ENCODE measurements at places on chromosomes 3 and 15.

- no peak for DNase-seq
These were observed 8.0 kb downstream of the TLR9 start for GRCh38 chr3:52217409-52217805.

GRCh38 chr3:52851348-52851747 lies 16.5 kb upstream of the MUSTN1 start:
- DNase-seq, result peak; percentile 67

DNA sequence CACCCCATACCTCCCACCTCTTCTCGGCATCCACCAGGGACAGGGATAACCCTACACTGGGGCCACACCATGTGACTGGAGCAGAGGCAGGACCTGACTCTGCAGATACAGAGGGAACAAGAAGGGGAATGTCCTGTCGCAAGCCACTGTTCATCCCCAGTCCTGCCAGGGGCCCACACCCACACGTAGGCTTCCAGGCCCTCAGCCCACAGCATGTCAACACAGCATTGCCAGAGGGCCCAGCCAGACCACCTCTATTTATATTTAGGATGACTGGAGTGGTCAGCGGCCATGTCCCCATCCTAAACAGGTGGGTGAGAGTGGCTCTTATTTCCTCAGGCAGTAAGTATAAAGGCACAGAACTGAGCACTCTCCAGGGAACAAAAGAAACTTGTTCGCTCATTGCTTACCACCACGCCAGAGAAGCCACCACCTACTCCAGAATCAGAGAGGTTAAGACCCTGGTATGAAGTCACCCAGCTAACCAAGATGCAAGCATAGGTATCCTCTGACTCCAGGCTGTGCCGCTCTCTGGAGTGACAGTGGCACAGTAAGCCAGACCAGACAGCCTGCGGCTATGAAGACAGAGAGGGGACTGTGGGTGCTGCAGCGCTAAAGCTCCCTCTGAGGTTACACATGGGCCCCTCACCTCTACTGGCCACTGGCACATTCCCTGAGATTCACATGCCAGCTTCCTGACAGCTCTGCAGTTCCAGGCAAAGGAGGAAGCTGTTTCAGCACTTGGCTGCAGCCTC lies 67.9 kb downstream of the LRIG1 start:
- no peak for DNase-seq

- DNase-seq, result no peak
These were observed 107.1 kb upstream of the PHLDB2 start for GRCh38 chr3:111751961-111752360.

- no peak for DNase-seq
These were observed 48.7 kb downstream of the BSN start for GRCh38 chr3:49602877-49603411.

DNA sequence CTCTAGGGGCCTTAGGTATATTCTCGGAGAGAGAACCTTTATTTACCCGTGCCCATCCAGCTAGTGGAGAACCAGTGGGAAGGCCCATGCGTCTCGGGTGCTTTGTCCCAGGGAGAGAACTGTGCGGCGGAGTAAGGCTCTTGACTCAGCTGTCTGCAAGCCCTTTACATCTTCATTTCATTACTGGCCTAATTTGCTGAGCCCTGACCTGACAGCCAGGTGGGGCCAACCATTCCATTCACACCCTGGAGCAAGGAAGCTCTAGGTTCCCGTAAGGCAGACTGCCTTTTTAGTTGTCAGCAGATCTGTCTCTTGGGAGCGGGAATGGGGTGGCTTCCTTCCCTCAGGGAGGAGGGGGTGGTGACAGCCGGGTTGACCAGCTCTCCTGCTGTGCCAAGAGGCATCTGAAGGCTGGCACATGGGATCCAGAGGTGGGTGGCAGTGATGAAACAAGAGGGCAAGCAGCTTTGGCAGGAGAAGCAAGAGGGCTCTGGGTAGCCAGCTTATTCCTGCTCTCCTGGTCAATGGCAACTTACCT lies 36.4 kb downstream of the SV2B start:
- DNase-seq, result no peak

DNA sequence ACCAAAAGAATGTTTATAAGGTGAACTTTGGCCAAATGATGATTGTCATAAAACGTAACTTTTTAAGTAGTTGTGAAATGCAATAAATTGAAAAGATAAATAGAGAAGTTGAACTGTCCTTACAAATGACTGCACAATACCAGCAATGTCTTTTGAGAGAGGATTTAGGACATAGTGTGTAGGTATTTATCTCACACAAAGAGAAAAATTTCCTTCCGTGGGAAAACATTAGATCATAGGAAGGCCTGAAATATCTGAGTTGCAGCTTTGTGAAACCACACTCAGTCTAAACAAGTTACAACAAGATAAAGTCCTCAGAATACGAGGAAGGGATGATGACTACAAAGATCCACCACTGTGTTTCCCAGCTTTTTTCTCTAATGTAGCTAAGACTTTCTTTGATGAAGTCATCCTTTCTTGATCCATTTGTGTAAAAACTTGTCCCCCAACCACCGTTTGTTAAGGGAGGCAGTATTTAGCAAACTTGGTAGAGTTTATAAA lies 16.0 kb downstream of the ROBO2 start:
- DNase-seq, result no peak

- no peak for DNase-seq
These were observed 7.8 kb downstream of the DCBLD2 start for GRCh38 chr3:98893740-98894139.

GRCh38 chr15:41832875-41833274 lies 5.0 kb downstream of the JMJD7 start:
- DNase-seq, result no peak

DNA sequence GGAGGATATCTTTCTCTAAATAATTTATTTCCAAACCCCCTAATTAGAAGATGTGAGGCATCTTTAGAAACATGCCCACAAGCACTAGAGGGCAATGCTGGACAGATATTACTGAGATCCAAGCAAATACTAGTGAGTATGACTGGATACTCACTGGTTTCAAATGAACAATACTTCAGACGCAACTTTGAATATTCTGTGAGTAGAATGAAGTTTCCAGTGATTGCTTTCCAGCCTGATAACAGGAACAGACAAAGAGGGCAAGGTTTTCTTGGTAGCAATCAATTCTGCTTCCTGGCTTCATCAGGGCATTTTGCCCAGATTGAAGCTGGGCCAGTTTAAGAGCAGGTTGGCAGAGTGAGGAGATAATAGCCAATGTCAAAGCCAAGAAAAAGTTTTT lies 442.6 kb upstream of the PDZRN3 start:
- peak; percentile 2 for DNase-seq

GRCh38 chr15:33131552-33132232 lies 62.8 kb downstream of the FMN1 start:
- no peak for DNase-seq

DNA sequence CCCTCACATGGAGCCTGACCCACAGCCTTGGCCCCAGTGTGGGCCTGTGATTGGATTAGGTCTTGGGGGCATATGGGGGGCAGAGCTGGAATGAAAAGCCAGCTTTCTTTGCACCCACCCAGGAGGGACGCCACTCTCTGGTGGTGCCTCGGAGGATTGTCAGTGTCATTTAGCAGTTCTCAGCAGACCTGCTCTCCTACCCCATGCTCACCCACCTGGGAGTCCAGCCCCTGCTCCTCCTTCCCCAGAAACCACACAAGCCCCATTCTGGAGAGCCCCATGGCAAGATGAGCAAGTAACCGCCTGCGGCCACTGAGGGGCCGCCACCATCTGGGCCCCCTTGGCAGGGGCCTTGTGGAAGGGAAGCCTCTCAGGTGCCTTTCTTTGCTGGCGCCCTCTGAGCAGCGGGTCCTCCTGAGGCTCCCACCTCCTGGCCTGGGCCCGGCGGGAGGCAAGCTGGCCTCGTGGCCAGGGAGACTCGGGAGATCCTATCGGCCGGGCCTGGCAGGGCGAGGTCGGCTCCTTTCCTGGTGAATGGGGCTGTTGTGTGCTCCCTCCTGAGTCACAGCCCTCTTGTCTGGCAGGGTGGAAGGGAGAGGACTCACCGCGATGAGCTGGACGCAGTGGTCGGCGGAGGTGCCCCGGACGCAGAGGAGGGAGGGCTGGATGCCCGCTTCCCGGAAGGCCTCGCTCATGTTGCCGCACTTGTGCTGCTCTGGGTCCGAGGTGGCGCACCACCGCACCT lies 2.3 kb downstream of the MELTF start:
- DNase-seq, result no peak

- no peak for DNase-seq
These were observed 24.6 kb upstream of the SRP14 start for GRCh38 chr15:40063563-40064011.

- peak; percentile 10 for DNase-seq
These were observed 203.7 kb downstream of the ABHD5 start for GRCh38 chr3:43894176-43895049.

- DNase-seq, result no peak
These were observed 198.8 kb upstream of the CTNNB1 start for GRCh38 chr3:41000471-41000870.

GRCh38 chr15:52050416-52050815 lies 31.4 kb downstream of the MAPK6 start:
- DNase-seq, result no peak

GRCh38 chr3:139455855-139456254 lies 20.5 kb downstream of the RBP2 start:
- peak; percentile 5 for DNase-seq

DNA sequence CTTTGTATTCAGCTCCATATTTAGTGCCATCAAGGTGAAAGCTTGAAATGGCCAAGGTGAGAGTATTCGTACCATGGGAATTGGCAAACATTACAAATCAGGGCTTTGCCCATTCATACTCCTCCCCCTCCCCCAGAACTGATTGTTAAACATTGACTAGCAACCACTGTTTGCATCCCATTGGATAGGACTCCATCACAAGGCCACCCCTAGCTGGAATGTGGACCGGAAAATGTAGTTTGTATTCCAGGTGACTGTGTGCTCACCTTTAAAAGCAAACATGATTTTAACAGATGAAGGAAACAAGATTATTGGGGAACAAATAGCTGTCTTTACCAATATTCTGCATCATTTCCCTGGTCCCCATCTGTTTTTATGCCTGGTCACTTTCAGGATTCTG lies 14.1 kb downstream of the ST3GAL6 start:
- no peak for DNase-seq

DNA sequence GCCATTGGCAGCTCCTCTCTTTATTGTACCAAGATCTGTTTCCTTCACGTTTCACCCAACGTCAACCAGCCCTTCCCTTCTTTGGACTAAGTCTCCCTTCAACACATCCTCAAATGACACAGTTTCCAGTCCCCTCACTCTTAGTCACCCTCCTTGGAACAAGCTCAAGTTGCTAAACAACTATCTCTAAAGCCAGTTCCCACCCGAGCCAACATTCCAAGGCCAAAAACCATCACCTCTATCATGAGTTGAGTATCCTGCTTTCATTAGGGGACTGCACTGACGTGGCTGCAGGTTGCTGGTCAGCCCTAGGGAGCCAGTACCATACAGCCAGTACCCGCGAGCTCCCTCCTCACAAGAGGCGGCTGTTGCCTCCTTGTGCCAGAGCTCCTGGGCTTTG lies 73.8 kb downstream of the LIPC start:
- no peak for DNase-seq

GRCh38 chr15:20353966-20354883 lies 187.4 kb downstream of the GOLGA6L6 start:
- DNase-seq, result no peak

GRCh38 chr3:46892285-46893145 lies 15.0 kb downstream of the PTH1R start:
- peak; percentile 82 for DNase-seq

DNA sequence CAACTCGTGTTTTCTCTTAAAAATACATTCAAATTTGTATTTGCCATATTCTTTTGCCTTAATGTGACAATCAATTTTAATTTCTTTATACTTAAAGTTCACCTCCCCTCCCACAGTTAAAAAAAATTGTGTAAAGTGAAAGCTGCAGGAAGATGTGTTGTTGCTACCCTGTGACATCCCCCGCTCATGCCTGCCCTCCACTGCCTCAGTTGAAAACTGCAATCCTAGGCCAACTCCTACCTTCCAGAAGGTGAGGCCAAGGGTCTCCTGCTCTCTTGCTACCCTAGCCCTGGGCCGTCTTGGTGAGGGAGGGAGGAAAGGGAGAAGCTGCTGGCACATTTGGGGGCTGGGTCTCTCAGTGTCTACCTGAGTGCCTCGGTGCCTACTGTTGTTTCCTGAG lies 57.0 kb upstream of the CMTM7 start:
- DNase-seq, result peak; percentile 25

GRCh38 chr15:83533410-83533962 lies 86.3 kb downstream of the SH3GL3 start:
- DNase-seq, result no peak

- DNase-seq, result peak; percentile 93
These were observed 1.1 kb upstream of the PLD1 start for GRCh38 chr3:171811295-171811912.

- no peak for DNase-seq
These were observed 29.1 kb downstream of the GRIP2 start for GRCh38 chr3:14510838-14511622.

DNA sequence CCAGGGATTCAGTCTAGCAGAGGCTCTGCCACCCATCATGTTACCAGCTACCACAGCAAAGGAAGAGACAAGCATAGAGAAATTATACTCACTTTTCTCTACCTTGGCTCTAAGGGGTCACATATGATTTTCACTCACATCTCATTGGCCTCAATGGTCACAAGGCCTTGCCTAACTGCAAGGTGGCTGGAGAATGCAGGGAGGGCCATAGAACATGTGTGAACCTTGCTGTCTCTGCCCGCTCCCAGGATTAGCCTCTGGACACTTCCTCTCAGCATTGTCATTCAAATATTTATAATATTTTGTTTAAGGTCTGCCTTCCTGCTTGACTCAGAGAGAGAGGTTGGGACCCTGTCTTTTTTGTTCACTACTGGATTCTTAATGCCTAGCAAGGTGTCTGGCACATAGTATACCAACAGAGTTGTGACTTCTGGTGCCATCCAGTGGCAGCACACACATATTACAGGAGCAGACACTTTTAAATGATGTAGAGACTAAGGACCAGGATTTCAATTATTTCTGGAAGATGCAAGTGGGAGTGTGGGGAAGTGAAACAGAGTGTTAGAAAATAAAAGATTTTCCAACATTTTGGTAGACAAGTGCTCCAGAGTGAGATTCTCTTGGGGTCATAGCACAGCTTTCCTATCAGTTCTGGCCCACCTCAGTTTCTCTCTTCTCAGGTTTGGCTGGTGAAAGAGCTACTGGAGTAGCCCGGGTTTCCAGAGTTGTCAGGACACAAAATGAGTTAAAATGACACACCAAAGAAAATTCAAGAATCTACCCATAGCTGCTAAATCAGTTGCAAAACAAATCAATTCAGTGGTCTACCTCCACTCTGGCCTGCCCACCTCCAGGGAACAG lies 119.0 kb upstream of the RASGRP1 start:
- DNase-seq, result peak; percentile 54

DNA sequence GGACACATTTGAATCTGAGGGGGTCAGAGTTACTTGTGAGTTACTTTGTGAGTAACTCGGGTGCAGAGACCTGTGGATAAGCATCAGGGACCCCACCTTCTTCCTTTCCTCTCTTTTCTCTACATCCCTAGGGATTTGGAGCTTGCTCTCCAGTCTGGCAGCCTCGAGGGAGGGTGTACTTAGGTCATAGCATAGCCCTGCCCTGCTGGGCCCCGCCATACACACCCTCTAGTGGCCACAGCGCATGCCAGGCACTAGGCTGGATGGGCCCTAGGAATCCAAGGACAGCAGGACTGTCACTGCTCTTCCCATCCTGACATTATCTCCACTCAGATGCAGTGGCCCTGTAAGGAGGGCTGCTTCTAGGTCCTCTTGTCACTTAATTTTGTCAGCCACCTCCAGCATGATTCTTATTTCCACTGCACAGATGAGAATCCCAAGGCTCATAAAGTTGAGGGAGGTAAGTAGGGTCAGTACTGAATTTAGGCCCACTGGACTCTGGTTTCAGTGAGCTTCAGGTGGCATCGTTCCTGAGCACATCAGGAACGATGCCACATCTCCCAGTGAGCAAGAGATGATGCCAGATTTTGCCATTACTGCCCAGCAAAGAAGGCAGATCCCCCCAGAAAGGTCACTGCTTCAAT lies 3.6 kb upstream of the SMAD6 start:
- DNase-seq, result peak; percentile 77

All from NB4 (cell line).